CD8-positive, alpha-beta memory T cell (primary cell): ENCODE measurements at places on chromosomes 11 and 22.

- DNase-seq = no peak
- no peaks in the 10 kb centered on the region for H3K36me3 ChIP-seq
- no peak overlapping the region for H3K27ac ChIP-seq
- H3K4me1 ChIP-seq = no peaks in the 10 kb centered on the region
Observed at GRCh38 chr11:11667056-11667455, 45.3 kb upstream of the GALNT18 start.

- peaks cover 7% of the 10 kb centered on the region for H3K36me3 ChIP-seq
- H3K4me3 ChIP-seq = peak within 1 kb of the TSS; percentile 78
- H3K4me1 ChIP-seq = peaks cover 35% of the 10 kb centered on the region
- peak; percentile 86 for DNase-seq
Observed at GRCh38 chr22:50185375-50186087, at the start of gene TRABD. TRABD (plus strand) TSS chr22:50185913; CDS start chr22:50193061, 7,148 bp downstream.

- peak; percentile 54 for DNase-seq
- H3K4me3 ChIP-seq = peak overlapping the region; percentile 53
- H3K27ac ChIP-seq = peak overlapping the region; percentile 70
- H3K27me3 ChIP-seq = no peaks in the 10 kb centered on the region
- peaks cover 28% of the 10 kb centered on the region for H3K36me3 ChIP-seq
Observed at GRCh38 chr22:20549232-20549841, 41.9 kb downstream of the MED15 start.

GRCh38 chr11:30225642-30226041 lies 5.2 kb upstream of the FSHB start:
- DNase-seq = no peak
- no peaks in the 10 kb centered on the region for H3K4me1 ChIP-seq
- no peak overlapping the region for H3K27ac ChIP-seq

DNA sequence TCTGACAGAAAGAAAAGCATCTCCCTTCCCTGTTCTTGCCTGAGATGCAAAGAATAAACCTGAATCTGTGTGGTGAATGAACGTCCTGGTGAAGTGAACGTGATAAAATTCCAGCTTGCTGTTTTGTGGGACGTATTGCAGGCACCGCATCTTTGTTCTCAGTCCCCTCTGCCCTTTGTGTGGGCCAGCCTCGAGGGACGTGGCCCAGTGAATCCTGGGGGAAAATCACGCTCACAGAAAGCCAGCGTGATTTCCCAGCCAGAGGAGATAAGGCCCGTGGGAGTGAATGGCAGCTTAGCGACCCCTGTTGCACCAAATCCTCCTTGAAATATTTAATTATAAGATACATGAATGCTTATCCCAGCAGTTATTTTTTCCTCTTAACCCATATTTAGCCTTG lies 129.1 kb downstream of the COMMD9 start:
- H3K4me3 ChIP-seq = no peak overlapping the region
- no peaks in the 10 kb centered on the region for H3K27me3 ChIP-seq
- no peaks in the 10 kb centered on the region for H3K36me3 ChIP-seq
- H3K4me1 ChIP-seq = no peaks in the 10 kb centered on the region
- DNase-seq = no peak

DNA sequence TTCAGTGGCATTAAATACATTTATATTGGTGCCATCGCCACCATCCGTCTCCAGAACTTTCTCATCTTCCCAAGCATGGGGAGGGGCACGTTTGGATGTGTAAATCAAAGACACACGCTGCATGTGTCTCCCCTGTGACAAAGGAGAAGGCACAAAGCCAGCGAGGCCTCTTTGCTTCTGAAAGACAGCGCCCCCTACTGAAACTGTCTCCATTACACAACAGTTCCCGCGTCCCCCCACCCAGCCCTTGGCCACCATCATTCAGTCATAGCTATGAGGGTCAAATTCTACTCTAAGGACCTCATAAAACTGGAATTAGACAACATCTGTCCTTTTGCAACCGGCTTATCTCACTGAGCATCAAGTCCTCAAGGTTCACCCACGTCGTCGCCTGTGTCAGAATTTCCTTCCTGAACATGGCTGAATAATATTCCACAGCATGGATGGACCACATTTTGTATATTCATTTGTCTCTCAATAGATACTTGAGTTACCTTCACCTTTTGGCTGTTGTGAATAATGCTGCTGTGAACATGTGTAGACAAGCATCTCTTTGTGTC lies 64.8 kb downstream of the IGF2 start:
- no peak for DNase-seq
- H3K27me3 ChIP-seq = no peaks in the 10 kb centered on the region
- H3K4me1 ChIP-seq = no peaks in the 10 kb centered on the region
- no peak overlapping the region for H3K27ac ChIP-seq

- no peak overlapping the region for H3K4me3 ChIP-seq
- H3K4me1 ChIP-seq = no peaks in the 10 kb centered on the region
- no peaks in the 10 kb centered on the region for H3K36me3 ChIP-seq
- H3K27me3 ChIP-seq = no peaks in the 10 kb centered on the region
- no peak for DNase-seq
Observed at GRCh38 chr11:112584672-112585071, 324.0 kb upstream of the PLET1 start.

- no peaks in the 10 kb centered on the region for H3K27me3 ChIP-seq
- DNase-seq = no peak
- no peaks in the 10 kb centered on the region for H3K36me3 ChIP-seq
- no peak overlapping the region for H3K27ac ChIP-seq
- H3K4me1 ChIP-seq = peaks cover 22% of the 10 kb centered on the region
- H3K4me3 ChIP-seq = no peak overlapping the region
Observed at GRCh38 chr11:77776455-77776854, 44.1 kb downstream of the RSF1 start.

DNA sequence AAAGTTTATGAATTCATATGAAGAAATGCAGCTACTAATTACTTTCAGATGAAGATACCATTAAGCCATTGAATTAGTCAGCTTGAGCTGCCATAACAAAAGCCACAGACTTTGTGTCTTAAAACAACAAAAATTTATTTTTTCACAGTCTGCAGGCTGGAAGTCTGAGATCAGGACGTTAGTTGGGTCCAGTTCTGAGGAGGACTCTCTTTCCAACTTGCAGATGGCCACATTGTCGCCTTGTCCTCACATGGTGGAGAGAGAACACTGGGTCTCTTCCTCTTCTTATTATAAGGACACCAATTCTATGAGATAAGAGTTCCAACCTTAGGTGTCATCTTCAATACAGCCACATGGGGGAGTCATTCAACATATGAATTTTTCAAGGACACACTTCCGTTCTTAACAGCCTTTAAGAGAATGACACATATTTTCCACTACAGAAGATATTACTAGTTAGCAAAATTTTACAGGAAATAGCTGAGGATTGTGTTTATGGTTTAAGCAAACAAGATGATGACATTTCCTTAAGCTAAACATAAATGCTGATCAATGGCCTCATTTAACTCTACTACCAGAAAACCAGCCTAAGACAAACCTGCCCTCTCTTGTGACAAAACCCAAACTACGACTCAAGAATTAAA lies 56.0 kb downstream of the DCUN1D5 start:
- H3K4me3 ChIP-seq = no peak overlapping the region
- peak; percentile 3 for DNase-seq
- no peaks in the 10 kb centered on the region for H3K36me3 ChIP-seq
- no peaks in the 10 kb centered on the region for H3K27me3 ChIP-seq
